Thoracic aorta (tissue), 2 donors: ENCODE measurements at places on chromosomes 1 and 21. TPM values are rescaled to one million over a fixed set of nuclear protein-coding genes. Genes with fewer than 3 reads are reported as not detected.

- H3K27ac ChIP-seq: no peak overlapping the region
- H3K4me1 ChIP-seq: no peaks in the 10 kb centered on the region
- DNase-seq: no peak
- no peaks in the 10 kb centered on the region for H3K27me3 ChIP-seq
- no peaks in the 10 kb centered on the region for H3K36me3 ChIP-seq
These were observed 204.4 kb downstream of the LMX1A start for GRCh38 chr1:165152109-165152508.

DNA sequence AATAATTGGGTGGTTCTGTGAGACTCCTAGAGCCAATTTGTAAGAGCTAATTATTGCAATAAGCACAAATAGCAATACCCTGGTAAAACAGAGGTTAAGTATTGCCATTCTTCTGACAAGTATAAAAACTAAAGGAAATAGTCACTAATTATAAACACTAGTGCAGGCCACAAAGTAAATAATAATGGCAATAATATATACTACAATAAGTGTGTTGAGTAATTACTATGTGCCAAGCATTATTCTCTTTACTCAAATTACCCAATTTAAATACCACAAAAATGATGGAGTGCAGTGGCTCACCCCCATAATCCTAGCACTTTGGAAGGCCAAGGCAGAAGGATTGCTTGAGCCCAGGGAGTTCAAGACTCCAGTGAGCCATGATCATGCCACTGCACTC, 15.3 kb downstream of the ZMYM6 start:
- H3K4me1 ChIP-seq: peaks cover 4% of the 10 kb centered on the region
- no peaks in the 10 kb centered on the region for H3K27me3 ChIP-seq
- peaks cover 22% of the 10 kb centered on the region for H3K36me3 ChIP-seq
- DNase-seq: no peak
- H3K27ac ChIP-seq: no peak overlapping the region
- no peak overlapping the region for H3K4me3 ChIP-seq

DNA sequence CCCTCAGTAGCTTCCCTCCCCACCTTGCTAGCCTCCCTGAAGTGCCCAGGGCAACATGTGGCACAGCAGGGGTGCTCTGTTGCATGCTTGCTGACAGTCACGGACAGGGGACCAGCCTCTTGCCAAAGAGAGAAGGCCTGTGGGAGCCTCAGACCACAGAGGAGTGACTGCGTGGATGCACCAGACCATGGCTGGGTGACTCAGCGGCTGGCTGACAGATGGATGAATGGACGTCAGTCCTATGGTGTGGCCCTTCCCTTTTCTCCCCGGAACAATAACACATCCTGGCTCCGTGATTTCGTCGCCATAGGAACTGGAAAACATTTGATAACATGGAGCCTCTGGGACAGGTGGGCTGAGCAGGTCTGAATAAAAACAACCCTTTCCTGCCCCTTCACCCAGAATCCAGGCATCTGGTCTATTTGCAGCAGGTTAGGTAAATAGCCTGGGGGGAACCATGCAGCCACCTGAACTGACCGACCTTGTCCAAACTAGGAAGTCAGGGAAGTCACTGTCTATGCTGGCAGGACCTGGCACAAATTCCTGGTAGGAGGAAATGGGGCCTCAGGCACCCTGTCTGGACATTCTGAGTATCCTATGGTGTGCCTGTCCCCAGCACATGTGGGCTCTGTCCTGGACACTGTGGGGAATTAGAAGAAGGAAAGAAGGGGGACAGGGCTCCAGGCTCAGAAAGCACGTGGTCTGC, 53.3 kb downstream of the NENF start:
- H3K4me3 ChIP-seq: no peak overlapping the region
- no peaks in the 10 kb centered on the region for H3K27me3 ChIP-seq
- peaks cover 54% of the 10 kb centered on the region for H3K4me1 ChIP-seq
- DNase-seq: peak; percentile 79
- peak overlapping the region; percentile 71 for H3K27ac ChIP-seq

GRCh38 chr1:211326528-211327345, at the start of gene TRAF5:
TRAF5 (plus strand) TSS chr1:211326833; CDS start chr1:211353240, 26,407 bp downstream.
- H3K27ac ChIP-seq: peak within 1 kb of the TSS; percentile 91
- DNase-seq: no peak
- H3K36me3 ChIP-seq: no peaks in the 10 kb centered on the region

GRCh38 chr1:64459743-64460142, 10.2 kb upstream of the CACHD1 start:
- H3K27me3 ChIP-seq: no peaks in the 10 kb centered on the region
- DNase-seq: no peak
- no peak overlapping the region for H3K27ac ChIP-seq

GRCh38 chr1:109151146-109151990, 37.5 kb downstream of the ELAPOR1 start:
- no peak overlapping the region for H3K27ac ChIP-seq
- H3K27me3 ChIP-seq: no peaks in the 10 kb centered on the region
- H3K36me3 ChIP-seq: no peaks in the 10 kb centered on the region
- H3K4me1 ChIP-seq: peaks cover 3% of the 10 kb centered on the region
- H3K4me3 ChIP-seq: no peak overlapping the region
- no peak for DNase-seq

- no peak overlapping the region for H3K27ac ChIP-seq
- no peak for DNase-seq
- no peak overlapping the region for H3K4me3 ChIP-seq
- no peaks in the 10 kb centered on the region for H3K36me3 ChIP-seq
- no peaks in the 10 kb centered on the region for H3K4me1 ChIP-seq
- no peaks in the 10 kb centered on the region for H3K27me3 ChIP-seq
These were observed 42.6 kb upstream of the ADGRL2 start for GRCh38 chr1:81758181-81758580.

The ANKRD45 gene
- total RNA-seq: not detected

The CADM3 gene
- 8.7 TPM for total RNA-seq

The GNG4 gene
- 0.28 TPM for total RNA-seq

The SPRR2E gene
- not detected for total RNA-seq
